ENCODE measurements at places on chromosomes 4 and X. TPM values are rescaled to one million over a fixed set of nuclear protein-coding genes. Genes with fewer than 3 reads are reported as not detected.

DNA sequence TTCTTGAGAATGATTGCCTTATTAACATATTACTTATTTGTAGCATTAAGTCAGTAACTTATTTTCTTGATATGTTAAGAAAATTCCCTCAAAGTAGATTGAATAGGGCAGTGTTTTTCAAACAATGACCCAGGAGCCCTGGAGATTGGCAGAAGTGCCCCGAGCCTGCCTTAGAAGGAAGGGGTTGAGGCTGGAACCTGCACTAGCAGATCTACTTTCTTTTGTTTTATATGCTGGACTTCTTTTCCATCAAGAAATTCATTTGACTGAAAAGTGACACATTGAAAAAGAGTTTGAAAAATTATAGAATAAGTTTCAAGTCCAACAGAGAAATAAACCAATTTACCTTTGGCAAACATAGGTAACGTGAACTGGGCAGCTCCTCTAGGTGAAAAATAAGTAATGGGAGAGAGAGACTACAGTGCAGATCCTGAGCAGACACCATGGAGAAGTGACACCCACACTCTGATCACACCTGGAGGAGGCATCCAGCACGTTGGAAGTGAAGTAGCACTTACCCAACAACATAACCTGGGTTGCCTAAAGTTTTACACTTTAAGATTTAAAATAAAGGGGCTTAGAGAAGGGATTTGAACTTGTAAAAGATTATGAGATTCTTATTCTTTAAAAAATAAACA, 18.6 kb downstream of the ARSJ start:
- H3K36me3 ChIP-seq = no peaks in the 10 kb centered on the region
- no peaks in the 10 kb centered on the region for H3K27me3 ChIP-seq
- no peak overlapping the region for H3K4me3 ChIP-seq
- no peak for DNase-seq

DNA sequence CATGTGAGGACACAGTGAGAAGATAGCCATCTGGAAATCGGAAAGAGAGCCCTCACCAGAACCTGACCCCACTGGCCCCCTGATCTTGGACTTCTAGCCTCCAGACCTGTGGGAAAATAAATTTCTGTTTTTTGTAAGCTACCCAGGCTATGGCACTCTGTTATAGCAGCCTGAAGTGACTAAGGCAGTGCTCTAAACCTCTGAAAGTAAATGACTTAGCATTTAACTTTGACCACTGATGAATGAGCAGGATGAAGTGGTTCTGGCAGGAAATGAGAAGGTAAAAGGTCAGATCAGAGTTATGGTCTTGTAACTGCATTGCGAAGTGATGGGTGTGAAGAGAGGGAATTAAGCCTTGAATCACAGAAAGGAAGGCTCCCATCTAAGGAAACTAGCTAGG, 17.0 kb downstream of the GPAT3 start:
- peaks cover 5% of the 10 kb centered on the region for H3K4me1 ChIP-seq
- H3K27ac ChIP-seq = peak overlapping the region; percentile 28
- DNase-seq = peak; percentile 65
- no peaks in the 10 kb centered on the region for H3K27me3 ChIP-seq
- no peaks in the 10 kb centered on the region for H3K36me3 ChIP-seq
- H3K4me3 ChIP-seq = no peak overlapping the region

DNA sequence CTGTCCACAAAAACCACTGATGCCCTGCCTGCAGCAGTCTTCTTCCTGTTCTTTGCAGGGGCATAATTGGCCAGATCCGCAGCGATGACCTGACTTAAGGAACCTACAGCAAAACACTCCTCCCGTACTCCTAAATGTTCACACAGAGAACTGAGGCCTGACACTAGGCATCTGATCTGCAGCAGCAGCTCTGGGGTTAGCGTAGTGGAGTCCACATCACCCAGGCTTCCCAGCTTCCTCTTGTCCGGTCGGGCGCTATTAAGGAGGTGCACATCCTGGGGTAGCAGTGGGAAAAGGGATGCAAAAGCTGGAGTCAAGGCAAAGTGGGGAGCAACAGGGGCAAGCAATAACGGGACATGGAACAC, 758 bp downstream of the SCFD2 start:
- peaks cover 7% of the 10 kb centered on the region for H3K4me1 ChIP-seq
- H3K27ac ChIP-seq = no peak overlapping the region
- H3K4me3 ChIP-seq = peak overlapping the region; percentile 96

DNA sequence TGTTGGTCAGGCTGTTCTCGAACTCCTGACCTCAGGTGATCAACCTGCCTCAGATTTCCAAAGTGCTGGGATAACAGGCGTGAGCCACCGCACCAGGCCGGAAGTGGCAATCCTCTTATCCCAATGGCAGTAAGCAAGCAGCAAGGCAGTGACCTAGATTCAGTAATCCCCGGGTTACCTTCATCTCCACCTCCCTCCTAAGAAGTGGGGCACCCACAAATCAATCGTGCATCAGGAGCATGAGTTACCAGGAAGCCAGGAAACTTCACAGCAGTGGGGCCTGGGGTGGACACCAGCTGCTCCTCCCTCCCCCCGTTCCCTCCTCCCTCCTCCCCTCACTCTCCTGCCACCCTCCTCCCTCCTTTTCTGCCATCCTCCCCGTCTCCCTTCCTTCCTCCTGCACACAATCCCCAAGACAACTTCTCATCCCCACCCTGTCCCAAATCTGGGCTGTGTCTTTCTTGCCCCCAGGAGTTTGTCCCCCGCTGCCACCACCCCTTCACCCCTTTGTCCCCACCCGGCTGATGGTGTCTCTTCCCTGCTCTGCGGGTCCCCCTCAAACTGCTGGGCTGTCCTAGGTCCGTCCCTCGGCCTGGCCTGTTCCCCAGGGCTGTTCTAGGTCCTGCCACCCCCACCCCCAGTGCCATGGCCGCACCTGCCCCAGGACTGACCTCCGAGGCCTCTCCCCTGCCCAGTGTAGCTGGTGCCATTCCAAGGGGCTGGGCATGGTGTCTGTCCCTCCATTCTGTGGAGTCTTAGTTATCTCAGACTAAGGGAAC, 2.2 kb downstream of the PDE6B start:
- H3K4me1 ChIP-seq = peaks cover 4% of the 10 kb centered on the region
- H3K27ac ChIP-seq = no peak overlapping the region
- no peak overlapping the region for H3K4me3 ChIP-seq
- H3K36me3 ChIP-seq = no peaks in the 10 kb centered on the region

- H3K27ac ChIP-seq = no peak overlapping the region
- no peaks in the 10 kb centered on the region for H3K27me3 ChIP-seq
- no peaks in the 10 kb centered on the region for H3K36me3 ChIP-seq
- no peak for DNase-seq
- H3K4me3 ChIP-seq = no peak overlapping the region
- no peaks in the 10 kb centered on the region for H3K4me1 ChIP-seq
These were observed 115.0 kb upstream of the INPP4B start for GRCh38 chr4:142960867-142961644.

GRCh38 chr4:122170775-122171174, 18.6 kb downstream of the BLTP1 start:
- no peaks in the 10 kb centered on the region for H3K36me3 ChIP-seq
- H3K27ac ChIP-seq = no peak overlapping the region
- no peak for DNase-seq
- no peaks in the 10 kb centered on the region for H3K27me3 ChIP-seq
- no peaks in the 10 kb centered on the region for H3K4me1 ChIP-seq
- no peak overlapping the region for H3K4me3 ChIP-seq

DNA sequence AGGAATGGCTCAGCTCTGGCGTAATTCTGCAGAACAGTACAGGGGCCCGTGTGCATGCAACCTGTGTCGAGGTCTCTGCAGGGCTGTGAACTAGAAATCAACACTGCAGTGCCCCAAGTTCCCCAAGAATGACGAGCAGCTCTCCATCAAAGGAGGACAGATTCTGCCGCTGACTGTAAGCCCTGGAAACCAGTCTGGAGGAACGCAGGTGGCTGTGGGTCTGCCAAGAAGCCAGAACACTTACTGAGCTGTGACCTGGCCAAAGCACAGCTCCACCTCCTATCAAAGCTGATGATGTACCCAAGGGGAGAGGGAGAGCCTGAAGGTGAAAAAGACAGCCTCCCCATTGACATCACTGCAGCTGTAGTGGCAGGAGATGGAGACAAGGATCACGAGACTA, 80.3 kb upstream of the STS start:
- H3K36me3 ChIP-seq = no peaks in the 10 kb centered on the region
- H3K27me3 ChIP-seq = no peaks in the 10 kb centered on the region
- no peak overlapping the region for H3K4me3 ChIP-seq
- DNase-seq = no peak
- no peaks in the 10 kb centered on the region for H3K4me1 ChIP-seq
- no peak overlapping the region for H3K27ac ChIP-seq

DNA sequence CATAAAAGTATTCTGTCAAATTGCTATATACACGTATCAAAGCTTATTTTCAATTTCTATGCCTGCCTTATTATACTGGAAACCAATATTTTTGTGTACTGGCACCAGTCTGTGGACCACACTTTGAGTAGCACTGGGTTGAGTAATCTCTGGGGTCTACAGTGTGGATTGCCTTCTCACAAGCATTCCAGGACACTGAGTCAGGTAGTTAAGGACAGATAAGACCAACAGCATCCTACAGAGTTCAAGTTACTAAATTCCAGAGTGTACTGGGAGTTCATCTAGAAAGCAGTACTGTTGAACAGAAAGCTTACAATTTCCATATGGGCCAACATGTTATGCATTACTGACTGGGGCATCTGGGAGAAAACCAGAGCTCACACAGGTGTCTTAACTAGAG, 61.8 kb downstream of the VMA21 start:
- H3K4me1 ChIP-seq = no peaks in the 10 kb centered on the region
- H3K36me3 ChIP-seq = no peaks in the 10 kb centered on the region
- H3K27ac ChIP-seq = no peak overlapping the region

- no peak overlapping the region for H3K27ac ChIP-seq
- DNase-seq = no peak
- H3K4me1 ChIP-seq = no peaks in the 10 kb centered on the region
- H3K4me3 ChIP-seq = no peak overlapping the region
These were observed 57.8 kb upstream of the SLC39A8 start for GRCh38 chr4:102403116-102403515.

- no peak overlapping the region for H3K4me3 ChIP-seq
- no peaks in the 10 kb centered on the region for H3K4me1 ChIP-seq
- no peaks in the 10 kb centered on the region for H3K27me3 ChIP-seq
These were observed 62.2 kb upstream of the PRPS1 start for GRCh38 chrX:107565931-107566603.

- no peaks in the 10 kb centered on the region for H3K36me3 ChIP-seq
- H3K27me3 ChIP-seq = no peaks in the 10 kb centered on the region
- no peak overlapping the region for H3K4me3 ChIP-seq
These were observed 15.7 kb upstream of the RNF128 start for GRCh38 chrX:106710771-106711170.

DNA sequence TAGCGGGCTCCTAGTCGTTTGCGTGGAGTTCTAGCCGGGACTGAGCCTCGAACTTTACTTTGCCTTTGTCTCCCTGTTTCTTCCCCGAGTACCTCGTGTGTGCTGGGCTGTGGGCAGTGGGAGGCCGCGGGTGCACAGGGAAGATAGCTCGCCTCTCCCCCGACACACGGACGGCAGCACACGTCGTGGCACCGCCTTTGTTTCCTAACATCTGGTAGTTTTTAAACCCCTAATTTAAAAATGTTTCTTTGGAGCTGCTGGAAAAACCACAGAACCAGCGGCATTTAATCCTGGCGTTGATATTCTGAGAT, 866 bp downstream of the RBM46 start:
- DNase-seq = no peak
- H3K4me3 ChIP-seq = no peak overlapping the region
- no peaks in the 10 kb centered on the region for H3K36me3 ChIP-seq
- H3K27me3 ChIP-seq = no peaks in the 10 kb centered on the region
- H3K27ac ChIP-seq = no peak overlapping the region
- H3K4me1 ChIP-seq = no peaks in the 10 kb centered on the region

DNA sequence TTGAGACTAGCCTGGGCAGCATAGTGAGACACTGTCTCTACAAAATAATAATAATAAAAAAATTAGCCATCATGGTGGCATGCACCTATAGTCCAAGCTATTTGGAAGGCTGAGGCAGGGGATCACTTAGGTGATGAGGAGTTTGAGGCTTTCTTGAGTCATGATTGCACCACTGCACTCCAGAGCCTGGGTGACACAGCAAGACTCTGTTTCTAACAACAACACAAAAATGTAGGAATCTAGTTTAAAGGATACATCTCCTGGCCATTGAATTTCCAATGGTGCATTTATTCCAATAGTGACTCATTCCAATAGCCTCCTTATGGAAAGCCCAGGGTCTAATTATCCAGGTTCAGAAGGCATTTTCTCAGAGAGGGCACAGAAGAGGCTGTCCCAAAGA, 21.9 kb upstream of the HERC6 start:
- no peaks in the 10 kb centered on the region for H3K36me3 ChIP-seq
- no peaks in the 10 kb centered on the region for H3K4me1 ChIP-seq
- no peak for DNase-seq
- H3K27ac ChIP-seq = no peak overlapping the region

DNA sequence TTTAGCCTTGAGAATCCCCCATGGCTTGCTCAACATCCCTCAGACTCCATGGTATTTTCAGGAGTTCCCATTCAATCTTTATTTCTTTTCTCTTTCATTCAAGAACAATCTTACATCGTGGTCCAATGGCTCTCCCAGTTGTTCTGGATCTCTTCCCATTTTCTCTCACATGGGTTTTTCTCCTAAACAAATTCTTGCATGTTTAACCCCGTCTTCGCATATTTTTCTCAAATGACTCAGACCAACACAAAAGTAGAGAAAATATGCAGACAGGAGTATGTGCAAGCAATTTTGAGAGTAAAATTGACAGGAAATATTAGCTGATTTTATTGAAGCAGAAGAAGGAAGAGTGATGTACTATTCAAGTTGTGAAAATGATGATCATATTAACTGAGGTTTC, 396.4 kb upstream of the TRAM1L1 start:
- H3K36me3 ChIP-seq = no peaks in the 10 kb centered on the region
- H3K27ac ChIP-seq = no peak overlapping the region
- DNase-seq = no peak
- H3K4me3 ChIP-seq = no peak overlapping the region

DNA sequence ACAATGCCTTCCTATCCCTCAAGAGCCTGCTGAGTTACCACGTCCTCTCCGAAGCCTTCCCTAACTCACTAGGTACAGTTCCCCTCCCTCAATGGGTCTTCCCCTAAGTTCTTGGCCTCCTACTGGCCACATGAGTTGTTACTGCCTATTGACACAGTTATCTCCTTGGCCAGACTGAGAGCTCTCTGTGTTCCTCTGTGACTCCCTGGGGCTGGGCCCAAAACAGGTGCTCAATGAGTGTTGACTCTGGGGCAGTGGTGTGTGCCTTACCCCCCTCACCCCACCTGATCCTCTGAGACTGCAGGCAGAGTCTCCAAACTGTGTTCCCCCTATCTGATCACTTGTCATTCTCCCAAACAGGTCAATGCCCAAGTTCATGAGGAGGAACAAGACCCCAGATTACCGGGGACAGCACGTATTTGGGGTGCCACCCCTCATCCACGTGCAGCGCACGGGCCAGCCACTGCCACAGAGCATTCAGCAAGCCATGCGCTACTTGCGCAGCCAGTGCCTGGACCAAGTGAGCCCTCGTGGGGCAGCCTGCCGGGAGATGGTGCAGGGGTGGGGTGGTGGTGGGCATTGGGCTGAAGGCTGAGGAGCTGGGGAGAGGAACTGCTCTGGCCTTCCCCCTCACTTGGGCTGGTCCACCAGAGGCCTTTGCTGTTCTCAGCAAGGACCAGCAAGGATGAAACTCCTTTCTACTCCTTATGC, 72.6 kb downstream of the STARD8 start:
- H3K4me1 ChIP-seq = no peaks in the 10 kb centered on the region
- H3K27me3 ChIP-seq = no peaks in the 10 kb centered on the region
- peaks cover 34% of the 10 kb centered on the region for H3K36me3 ChIP-seq
- DNase-seq = no peak
- H3K27ac ChIP-seq = no peak overlapping the region

LPAR4 gene
- polyA plus RNA-seq = not detected

PAGE1 gene
- polyA plus RNA-seq = not detected

PLXNA3 gene
- 4.9 TPM for polyA plus RNA-seq

SULT1B1 gene
- polyA plus RNA-seq = 0.39 TPM

XAGE1B gene
- polyA plus RNA-seq = not detected

CT83 gene
- not detected for polyA plus RNA-seq
